A549 treated with dexamethasone at 1 μM for 4 hours (cell line): ENCODE measurements at places on chromosomes 12 and 14. TPM values are rescaled to one million over a fixed set of nuclear protein-coding genes. Genes with fewer than 3 reads are reported as not detected.

Gene HOXC13
- 24.6 to 37.6 TPM (median 28.1 TPM) in 5 replicates for total RNA-seq

Gene FBLN5
- 4.7 to 6.1 TPM (median 5.2 TPM) in 5 replicates for total RNA-seq

Gene C3AR1
- total RNA-seq: not detected in 5 replicates

Gene BICDL1
- total RNA-seq: 2.6 to 5.1 TPM (median 4.5 TPM) in 5 replicates

Gene RNU4-1
- total RNA-seq: not detected in 5 replicates

Gene TNFAIP2
- total RNA-seq: 215 to 308 TPM (median 294 TPM) in 5 replicates

Gene PIK3C2G
- total RNA-seq: 0.02 TPM in 1 of 5 replicates, not detected in the others

Gene TOMM20L
- total RNA-seq: not detected in 5 replicates

Gene KIF5A
- total RNA-seq: 0.12 to 0.27 TPM (median 0.20 TPM) in 5 replicates

Gene CLEC9A
- not detected in 5 replicates for total RNA-seq

Gene FIGNL2
- total RNA-seq: 0.15 to 0.31 TPM (median 0.21 TPM) in 5 replicates

Gene KRT6A
- 11.5 to 16.2 TPM (median 14.0 TPM) in 5 replicates for total RNA-seq

Gene OTUB2
- total RNA-seq: 2.5 to 3.7 TPM (median 3.1 TPM) in 5 replicates
